AG09309 (cell line): ENCODE measurements at places on chromosomes 4 and X.

DNA sequence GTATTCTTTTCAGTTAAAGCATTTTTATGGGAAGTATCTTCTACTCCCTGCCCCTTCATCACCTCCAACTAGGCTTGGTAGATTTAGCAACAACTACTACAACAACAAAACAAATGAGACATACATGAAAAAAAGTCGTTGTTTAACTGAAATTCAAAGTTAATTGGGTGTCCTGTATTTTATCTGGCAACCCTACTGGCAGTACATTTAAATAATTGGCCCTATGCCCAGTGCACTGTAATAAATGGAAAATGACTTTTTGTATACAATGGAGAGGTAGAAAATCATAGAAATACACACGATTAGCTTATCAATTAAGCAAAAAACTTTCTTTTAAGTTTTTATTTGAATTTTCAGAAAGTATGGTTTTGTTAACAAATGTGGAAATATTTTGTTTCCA, 21.4 kb upstream of the CLGN start:
- DNase-seq: no peak

DNA sequence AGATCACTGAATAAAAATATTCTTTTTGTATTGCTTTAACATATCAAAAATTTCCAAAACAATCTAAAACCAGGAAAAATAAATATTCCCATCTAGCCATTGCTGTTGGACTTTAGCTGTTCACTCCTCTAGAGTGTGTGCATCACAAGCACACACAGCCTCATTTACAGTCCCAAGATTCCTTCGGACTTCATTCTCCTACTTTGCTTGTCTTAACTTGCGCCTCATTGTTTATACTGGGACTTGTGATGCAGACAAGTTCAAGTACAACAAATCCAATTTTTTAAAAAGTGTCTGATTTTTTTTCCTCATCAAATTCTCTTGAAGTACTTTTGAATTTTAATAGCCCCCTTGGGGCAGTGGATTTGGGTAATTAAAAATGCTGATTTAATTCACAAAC, 55.6 kb downstream of the TLL1 start:
- DNase-seq: no peak

- no peak for DNase-seq
These were observed 76.5 kb downstream of the COL4A5 start for GRCh38 chrX:108516184-108516583.

DNA sequence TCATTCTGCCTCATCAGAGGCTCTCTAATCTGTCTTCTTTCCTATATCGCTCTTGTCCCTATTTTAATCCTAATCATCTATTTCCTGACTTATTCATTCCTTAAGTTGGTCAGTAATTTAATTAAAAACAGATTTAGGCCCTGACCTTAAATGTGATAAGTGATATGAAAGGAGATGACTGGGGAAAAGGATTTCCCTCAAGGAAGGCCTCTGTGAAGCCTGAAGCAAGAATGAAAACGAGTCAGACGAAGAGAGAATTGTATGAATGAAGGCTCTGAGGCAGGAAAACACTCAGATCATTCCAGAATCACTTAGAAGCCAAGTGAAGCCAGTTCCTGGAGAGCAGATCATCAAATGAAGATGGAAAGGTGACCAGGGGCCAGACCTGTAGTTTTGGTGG, 22.1 kb downstream of the PKD2 start:
- DNase-seq: no peak

GRCh38 chr4:144564358-144564757, 81.6 kb upstream of the HHIP start:
- DNase-seq: no peak

- DNase-seq: peak; percentile 13
These were observed 118.6 kb upstream of the NEIL3 start for GRCh38 chr4:177190995-177191580.

DNA sequence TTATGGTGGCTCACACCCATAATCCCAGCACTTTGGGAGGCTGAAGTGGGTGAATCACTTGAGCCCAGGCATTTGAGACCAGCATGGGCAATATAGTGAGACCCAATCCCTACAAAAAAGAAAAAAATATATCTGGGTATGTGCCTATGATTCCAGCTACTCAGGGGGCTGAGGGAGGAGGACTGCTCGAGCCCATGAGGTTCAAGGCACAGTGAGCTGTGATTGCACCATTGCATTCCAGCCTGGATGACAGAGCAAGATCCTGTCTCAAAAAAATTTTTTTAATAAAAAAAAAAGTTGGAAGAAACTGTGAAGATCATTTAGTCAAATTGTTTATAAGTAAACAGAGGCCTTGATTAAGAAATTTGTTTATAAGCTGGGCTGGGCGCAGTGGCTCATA, 39.7 kb downstream of the KLHL8 start:
- DNase-seq: no peak

GRCh38 chrX:68724531-68725020, 77.1 kb downstream of the STARD8 start:
- no peak for DNase-seq

- DNase-seq: no peak
These were observed 65.6 kb upstream of the BMP2K start for GRCh38 chr4:78710536-78710935.

DNA sequence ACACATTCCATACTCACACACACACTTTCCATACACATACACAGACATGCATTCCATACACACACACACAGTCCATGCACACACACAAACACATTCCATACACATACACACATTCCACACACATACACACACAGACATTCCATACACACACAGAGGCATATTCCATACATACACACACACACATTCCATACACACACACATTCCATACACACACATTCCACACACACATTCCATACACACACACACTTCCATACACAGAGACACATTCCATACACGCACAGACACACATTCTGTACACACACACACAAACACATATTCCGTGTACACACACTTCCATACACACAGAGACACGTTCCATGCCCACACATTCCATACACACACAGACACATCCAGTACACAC, 14.8 kb downstream of the LINC00632 start:
- DNase-seq: no peak

- no peak for DNase-seq
These were observed 70.0 kb upstream of the FAM241A start for GRCh38 chr4:112075129-112075753.

DNA sequence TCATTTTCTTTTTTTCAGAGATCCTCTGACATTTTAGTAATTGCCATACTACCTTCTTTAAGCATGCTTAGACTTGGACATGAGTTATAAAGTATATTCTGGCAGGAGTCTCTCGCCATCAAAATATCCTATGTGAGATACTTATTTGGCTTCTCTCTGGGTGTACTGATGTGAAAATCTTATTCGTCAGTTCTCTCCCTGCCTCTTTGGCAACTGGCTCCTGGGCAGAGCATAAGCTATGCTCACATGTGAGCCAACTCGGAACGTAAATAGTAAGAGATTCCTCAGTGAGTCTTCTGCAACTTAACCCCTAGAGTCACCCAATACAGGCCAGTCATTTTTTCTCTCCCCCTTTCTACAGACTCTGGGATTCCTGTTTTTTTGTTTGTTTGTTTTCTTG, 91.6 kb downstream of the MAGEB17 start:
- DNase-seq: no peak

- DNase-seq: no peak
These were observed 126.5 kb downstream of the GASK1B start for GRCh38 chr4:158046345-158046744.

- no peak for DNase-seq
These were observed 384.8 kb downstream of the PPP4R3C start for GRCh38 chrX:27078371-27078770.

DNA sequence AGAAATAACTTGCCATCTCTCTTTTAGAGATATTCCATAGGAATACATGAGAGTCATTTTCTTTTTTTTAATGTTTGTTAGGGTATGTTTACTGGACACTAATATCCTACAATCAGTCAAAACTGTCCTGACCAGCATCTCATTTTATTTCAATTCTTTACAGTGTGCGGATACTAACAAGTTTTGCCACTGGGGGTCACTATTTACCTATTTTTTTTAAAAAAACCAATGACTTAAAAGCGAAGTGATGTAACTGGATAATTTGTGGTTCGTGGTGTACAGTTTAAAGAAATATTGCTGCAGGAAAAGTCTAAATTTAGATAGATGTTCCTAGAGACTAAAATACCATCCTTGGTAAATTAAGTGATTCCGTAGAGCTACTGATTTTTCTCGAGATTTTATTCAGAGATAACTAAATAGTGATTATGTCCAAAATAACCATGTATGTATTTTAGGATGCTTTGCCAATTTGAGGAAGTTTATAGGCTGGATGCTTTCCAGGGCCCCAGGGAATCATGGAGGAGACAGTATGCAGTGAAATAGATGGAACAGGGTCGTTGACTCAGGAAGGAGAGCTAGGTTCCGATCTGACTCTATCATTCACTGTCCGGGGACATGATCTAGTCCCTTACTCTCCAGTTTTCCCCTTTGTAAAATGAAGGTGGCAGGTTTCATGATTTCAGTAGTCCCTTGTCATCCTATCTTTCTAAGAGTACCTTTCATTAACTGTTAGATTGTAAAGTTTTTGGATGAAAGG, 34.0 kb upstream of the GNPDA2 start:
- peak; percentile 8 for DNase-seq

DNA sequence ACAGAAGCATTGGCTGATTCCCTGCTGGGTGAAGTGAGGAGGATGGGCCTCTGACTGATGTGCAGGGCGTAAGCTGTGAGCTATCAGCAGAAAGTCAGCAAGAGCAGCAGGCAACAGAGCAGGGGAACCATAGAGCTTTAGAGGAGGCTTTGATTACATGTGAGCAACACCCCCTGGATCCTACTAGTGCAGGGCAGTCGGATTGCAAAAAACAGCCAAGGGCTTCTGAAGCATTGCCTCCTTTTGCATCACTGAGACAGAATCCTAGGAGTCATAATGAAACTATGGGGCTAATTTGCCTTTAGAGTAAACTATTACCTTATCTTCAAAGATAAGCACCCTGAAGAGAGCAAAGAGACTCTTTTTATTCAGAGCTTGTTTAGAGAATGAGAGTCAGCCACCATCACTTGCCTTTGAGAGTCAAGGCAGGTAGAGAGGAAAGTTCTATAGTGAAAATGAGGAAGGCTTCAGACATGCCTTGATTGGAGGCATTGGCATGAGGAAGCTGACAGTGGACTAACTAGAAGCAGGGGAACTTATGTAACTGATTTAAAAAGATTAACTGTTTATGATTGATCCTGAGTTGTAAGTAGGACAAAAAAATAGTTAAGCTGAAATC, 420.3 kb downstream of the PDHA2 start:
- no peak for DNase-seq
